PC-9 (cell line): ENCODE measurements at places on chromosomes 5 and 9. TPM values are rescaled to one million over a fixed set of nuclear protein-coding genes. Genes with fewer than 3 reads are reported as not detected.

The RGS7BP gene
- total RNA-seq: not detected in 2 replicates

The STPG3 gene
- total RNA-seq: 0.45 and 0.46 TPM in 2 replicates

The PDE6A gene
- total RNA-seq: 0.35 and 0.50 TPM in 2 replicates

The MEF2C gene
- 1.6 and 2.5 TPM in 2 replicates for total RNA-seq

The ANKRD20A1 gene
- total RNA-seq: not detected in 2 replicates

The PCDHA6 gene
- not detected in 2 replicates for total RNA-seq

The ROPN1L gene
- total RNA-seq: 7.1 and 10.3 TPM in 2 replicates

The FAM221B gene
- total RNA-seq: not detected in 2 replicates

The IL6ST gene
- 52.2 and 60.2 TPM in 2 replicates for total RNA-seq

DNA sequence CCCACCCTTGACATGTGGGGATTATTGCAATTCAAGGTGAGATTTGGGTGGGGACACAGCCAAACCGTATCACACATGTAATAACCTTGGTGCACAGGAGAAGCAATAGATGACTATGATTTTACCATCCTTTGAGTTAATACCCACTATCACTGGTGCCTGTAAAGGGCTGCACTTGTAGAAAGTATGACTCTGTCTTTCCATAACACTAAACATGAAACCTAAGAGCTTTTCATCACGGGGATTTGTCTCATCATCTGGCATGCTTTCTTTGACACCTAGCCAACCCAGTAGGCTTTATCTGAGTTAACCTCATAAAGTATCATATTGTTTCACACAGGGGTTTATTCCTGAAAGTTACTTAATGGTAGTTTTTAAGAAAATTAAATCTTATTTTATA, 188.9 kb upstream of the TNC start:
- H3K4me3 ChIP-seq: no peak overlapping the region
- H3K4me1 ChIP-seq: no peaks in the 10 kb centered on the region
- H3K27me3 ChIP-seq: no peaks in the 10 kb centered on the region
- no peak for DNase-seq

DNA sequence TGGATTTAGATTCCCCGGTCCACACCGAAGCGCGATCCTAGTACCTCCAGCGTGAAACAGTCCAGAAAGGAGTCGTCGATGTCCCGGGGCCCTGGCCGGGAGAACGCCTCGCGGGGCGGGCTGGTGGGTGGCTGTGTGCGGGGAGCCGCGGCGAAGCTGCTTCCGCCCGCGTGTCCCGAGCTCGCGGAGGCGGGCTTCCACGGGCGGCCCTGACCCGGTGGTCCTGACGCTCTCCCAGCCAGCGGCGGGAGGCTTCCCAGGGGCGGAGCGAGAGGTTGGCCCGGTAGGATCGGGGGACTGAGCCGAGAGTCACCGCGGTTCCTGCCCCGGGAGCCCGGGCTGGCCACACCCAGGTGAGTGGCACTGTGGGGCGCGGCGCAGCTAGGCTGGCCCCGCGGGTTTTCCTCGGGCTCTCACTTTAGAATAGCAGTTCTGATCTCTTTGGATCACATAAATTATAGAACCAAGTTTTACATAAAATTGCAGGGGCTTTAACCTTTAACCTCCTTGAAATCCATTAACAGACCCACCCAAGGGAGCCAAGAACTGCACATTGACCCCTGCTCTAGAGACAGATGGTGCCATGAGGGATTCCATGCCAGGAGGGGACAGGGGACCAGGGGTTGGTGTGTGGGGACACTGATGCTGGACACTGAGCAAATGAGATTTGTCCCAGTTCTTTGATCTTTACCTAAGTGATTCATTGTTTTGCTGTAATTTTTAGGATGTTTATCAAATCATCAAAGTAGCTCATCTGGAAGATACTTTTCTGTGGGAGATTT, 29.2 kb upstream of the IL31RA start:
- no peaks in the 10 kb centered on the region for H3K4me1 ChIP-seq
- no peaks in the 10 kb centered on the region for H3K36me3 ChIP-seq
- H3K27ac ChIP-seq: no peak overlapping the region
- no peak for DNase-seq
- no peaks in the 10 kb centered on the region for H3K27me3 ChIP-seq

- H3K36me3 ChIP-seq: no peaks in the 10 kb centered on the region
- DNase-seq: no peak
- no peak overlapping the region for H3K4me3 ChIP-seq
Observed at GRCh38 chr5:121027636-121028035, 563.5 kb downstream of the PRR16 start.

GRCh38 chr5:103512500-103512899, 50.1 kb downstream of the NUDT12 start:
- no peak for DNase-seq
- H3K4me3 ChIP-seq: no peak overlapping the region
- H3K27me3 ChIP-seq: no peaks in the 10 kb centered on the region
- no peaks in the 10 kb centered on the region for H3K4me1 ChIP-seq

DNA sequence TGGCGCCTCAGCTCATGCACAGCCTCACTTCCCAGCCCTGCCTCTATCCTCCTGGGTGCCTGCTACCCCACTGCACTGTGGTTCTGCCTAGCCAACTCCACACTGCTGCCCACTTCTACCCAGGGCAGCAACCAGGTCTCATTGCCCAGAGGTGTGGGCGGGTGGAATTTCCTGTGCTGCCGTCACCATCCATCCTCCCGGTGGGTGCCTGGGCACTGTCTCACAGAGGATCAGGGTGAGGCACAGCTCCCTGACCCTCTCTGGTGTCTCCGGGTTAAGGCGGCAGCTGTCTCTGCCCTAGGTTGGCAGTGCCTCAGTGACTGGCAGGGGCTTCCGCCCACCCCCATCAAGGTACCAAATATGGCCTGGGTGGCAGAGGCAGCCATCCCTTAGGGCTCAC, 4.3 kb upstream of the MTMR12 start:
- H3K4me1 ChIP-seq: no peaks in the 10 kb centered on the region
- H3K27ac ChIP-seq: no peak overlapping the region
- H3K4me3 ChIP-seq: no peak overlapping the region
- DNase-seq: no peak
- no peaks in the 10 kb centered on the region for H3K27me3 ChIP-seq

DNA sequence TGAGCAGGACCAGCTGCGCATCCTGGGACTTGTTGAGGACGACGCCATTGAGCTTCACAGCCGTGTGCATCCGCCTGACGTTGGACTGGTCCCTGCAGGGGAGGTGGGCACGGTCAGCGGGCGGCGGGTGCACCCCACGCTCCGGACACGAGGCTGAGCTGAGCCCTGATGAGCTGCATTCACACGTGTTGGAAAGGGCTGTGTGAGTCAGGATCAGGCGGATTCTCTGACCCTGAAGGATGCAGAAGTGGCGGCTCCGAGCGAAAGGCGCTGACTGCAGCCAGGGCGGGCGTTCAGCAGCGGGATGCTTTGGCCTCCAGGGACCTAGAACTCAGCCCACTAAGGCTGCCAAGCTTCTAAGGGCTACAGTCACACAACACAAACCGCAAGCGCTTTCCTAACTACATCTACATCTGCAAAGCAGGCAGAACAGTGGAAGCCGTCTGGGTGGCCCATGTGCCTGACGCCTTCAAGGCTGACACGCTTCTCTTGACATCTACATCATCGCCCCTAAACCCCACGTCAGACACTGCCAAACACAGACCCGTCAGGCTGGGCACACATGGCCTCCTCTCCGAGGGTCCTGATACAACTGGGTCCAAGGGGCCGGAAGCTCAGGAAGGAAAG, 44.9 kb downstream of the NKD2 start:
- no peaks in the 10 kb centered on the region for H3K27me3 ChIP-seq
- no peak overlapping the region for H3K27ac ChIP-seq
- peaks cover 2% of the 10 kb centered on the region; the same call in 1 of the 2 replicates for H3K36me3 ChIP-seq

DNA sequence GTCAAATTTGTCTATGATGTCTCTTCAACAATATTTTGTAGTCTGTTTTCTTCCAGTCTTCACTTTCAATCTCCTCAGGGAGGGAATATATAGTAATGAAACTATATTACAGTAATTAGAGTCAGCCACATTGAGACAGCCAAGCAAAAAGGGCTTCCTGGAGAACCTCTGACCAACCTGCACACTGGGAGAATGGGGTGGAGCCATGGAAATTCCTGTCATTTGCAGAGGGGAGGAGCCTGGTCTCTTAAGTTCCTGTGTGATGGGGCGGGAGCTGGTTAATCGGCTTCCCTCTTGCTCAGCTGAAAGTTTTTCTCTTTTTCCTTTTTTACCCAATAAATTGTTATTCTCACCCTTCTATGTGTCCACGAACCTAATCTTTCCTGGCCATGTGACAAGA, 1220.0 kb downstream of the PTPRD start:
- no peak overlapping the region for H3K27ac ChIP-seq
- no peaks in the 10 kb centered on the region for H3K36me3 ChIP-seq
- no peaks in the 10 kb centered on the region for H3K27me3 ChIP-seq
- H3K4me3 ChIP-seq: no peak overlapping the region
- no peak for DNase-seq
- no peaks in the 10 kb centered on the region for H3K4me1 ChIP-seq

GRCh38 chr9:113990975-113991471, 87.1 kb downstream of the AMBP start:
- no peak overlapping the region for H3K4me3 ChIP-seq
- peaks cover 94% of the 10 kb centered on the region for H3K27me3 ChIP-seq
- DNase-seq: no peak

DNA sequence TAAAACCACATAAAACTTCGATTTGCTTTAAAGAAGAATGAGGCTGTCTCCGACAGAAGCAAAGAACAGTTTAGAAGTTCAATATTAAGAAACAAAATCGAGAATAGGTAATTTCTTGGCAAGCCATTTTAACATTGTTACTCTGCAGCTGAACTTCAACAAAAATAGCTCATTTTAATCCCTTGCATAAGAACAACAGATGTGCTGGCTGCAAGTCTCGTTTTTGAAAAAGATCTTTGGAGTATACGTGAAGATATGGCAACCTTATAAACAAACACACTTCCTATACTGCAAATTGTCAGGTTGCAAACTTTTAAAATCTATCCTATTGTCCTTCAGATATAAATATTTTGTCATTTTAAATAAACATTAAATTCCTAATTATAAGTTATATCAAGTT, 71.5 kb downstream of the FBN2 start:
- DNase-seq: no peak
- no peaks in the 10 kb centered on the region for H3K27me3 ChIP-seq
- no peaks in the 10 kb centered on the region for H3K36me3 ChIP-seq
- H3K4me1 ChIP-seq: no peaks in the 10 kb centered on the region
- H3K27ac ChIP-seq: no peak overlapping the region

- H3K4me1 ChIP-seq: peaks cover 20% of the 10 kb centered on the region
- H3K27me3 ChIP-seq: no peaks in the 10 kb centered on the region
- DNase-seq: no peak
- peaks cover 26% of the 10 kb centered on the region; the same call in 1 of the 2 replicates for H3K36me3 ChIP-seq
- no peak overlapping the region for H3K4me3 ChIP-seq
Observed at GRCh38 chr5:96680759-96681470, 18.7 kb downstream of the CAST start.

DNA sequence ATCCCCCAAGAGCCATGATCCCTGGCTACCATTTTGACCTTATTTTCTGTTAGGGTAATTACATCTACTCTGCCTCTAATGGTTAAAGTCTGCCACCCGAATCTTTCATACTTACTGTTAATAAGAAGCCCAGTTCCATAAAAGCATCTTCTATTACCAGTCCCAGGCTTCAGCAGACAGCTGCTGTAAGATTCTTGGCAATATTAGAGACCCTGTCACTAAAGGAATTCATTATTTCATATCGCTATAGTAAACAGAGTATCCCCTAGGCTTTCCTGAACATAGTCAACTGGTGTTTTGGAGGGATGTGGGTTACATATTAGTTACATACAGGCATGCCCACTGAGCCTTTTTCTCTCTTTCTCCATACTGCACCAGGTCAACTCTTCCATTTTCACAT, 608.7 kb upstream of the SEMA6A start:
- H3K4me1 ChIP-seq: no peaks in the 10 kb centered on the region
- H3K36me3 ChIP-seq: no peaks in the 10 kb centered on the region
- H3K27ac ChIP-seq: no peak overlapping the region
- H3K27me3 ChIP-seq: no peaks in the 10 kb centered on the region
- no peak for DNase-seq
- no peak overlapping the region for H3K4me3 ChIP-seq

GRCh38 chr9:126415741-126416370, 89.2 kb downstream of the MVB12B start:
- no peaks in the 10 kb centered on the region for H3K27me3 ChIP-seq
- H3K27ac ChIP-seq: no peak overlapping the region
- H3K36me3 ChIP-seq: no peaks in the 10 kb centered on the region
- DNase-seq: peak; percentile 26
- H3K4me1 ChIP-seq: peaks cover 34% of the 10 kb centered on the region

- H3K4me1 ChIP-seq: no peaks in the 10 kb centered on the region
- no peaks in the 10 kb centered on the region for H3K27me3 ChIP-seq
- H3K4me3 ChIP-seq: no peak overlapping the region
- no peak overlapping the region for H3K27ac ChIP-seq
Observed at GRCh38 chr5:95799191-95799835, 23.2 kb downstream of the GLRX start.

- H3K27ac ChIP-seq: peak within 1 kb of the TSS; percentile 100
- DNase-seq: peak; percentile 71
- H3K4me3 ChIP-seq: peak within 1 kb of the TSS; percentile 96
- H3K4me1 ChIP-seq: peaks cover 57% of the 10 kb centered on the region
- H3K27me3 ChIP-seq: no peaks in the 10 kb centered on the region
Observed at GRCh38 chr9:111599092-111599954, at the start of gene PTGR1. TSS of gene PTGR1 (minus strand) at chr9:111599647. CDS start at chr9:111597422, 2,225 bp downstream.

DNA sequence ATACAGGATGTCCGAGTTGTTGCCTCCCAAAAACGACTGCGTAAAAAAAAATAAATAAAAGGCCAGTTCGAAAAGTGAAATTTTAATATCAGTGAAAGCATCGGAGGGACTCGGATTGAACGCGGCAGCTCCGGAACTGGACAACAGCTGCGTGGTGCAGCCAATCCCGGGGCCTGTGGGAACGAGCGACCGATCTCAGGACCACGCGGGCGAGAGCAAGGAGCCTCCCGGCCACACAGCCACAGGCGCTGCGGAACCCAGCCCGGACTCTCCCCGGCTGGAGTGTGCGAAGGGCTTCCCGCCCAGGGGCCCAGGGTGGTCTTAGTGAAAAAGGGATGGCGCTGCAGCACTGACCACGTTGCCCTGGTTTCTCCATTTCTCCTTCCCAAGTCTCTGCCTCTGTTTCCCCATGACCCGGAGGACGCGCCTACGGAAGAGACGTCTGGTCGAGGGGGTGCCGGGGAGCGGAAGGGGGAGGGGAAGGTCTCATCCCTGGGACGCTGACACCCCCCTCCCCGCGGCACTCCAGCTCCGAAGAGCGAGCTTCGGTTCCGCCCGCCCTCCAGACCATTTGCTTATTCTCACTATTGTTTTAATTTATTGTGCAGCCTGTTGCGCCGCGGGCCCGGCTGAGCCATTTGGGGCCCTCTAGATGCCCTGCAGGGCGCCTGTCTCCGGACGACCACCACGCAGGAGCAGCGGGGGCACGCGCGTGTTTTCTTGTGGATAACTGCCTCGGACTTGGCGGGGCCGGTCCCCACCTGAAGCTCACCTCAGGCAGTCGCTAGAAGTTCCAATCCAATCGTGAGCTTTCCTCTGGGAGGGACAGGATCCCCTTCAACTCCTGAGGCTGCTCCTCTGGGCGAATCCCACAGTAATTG, 303.0 kb downstream of the PARP8 start:
- no peaks in the 10 kb centered on the region for H3K4me1 ChIP-seq
- DNase-seq: no peak
- no peak overlapping the region for H3K4me3 ChIP-seq

- no peaks in the 10 kb centered on the region for H3K27me3 ChIP-seq
- H3K36me3 ChIP-seq: no peaks in the 10 kb centered on the region
- no peak for DNase-seq
- H3K4me3 ChIP-seq: no peak overlapping the region
- no peaks in the 10 kb centered on the region for H3K4me1 ChIP-seq
Observed at GRCh38 chr5:74613283-74613682, 27.2 kb downstream of the ENC1 start.

GRCh38 chr9:94212531-94212930, 46.6 kb upstream of the ZNF169 start:
- DNase-seq: no peak
- H3K27ac ChIP-seq: no peak overlapping the region
- H3K36me3 ChIP-seq: no peaks in the 10 kb centered on the region
- no peaks in the 10 kb centered on the region for H3K27me3 ChIP-seq
- H3K4me3 ChIP-seq: no peak overlapping the region
- H3K4me1 ChIP-seq: no peaks in the 10 kb centered on the region
